IPS DF 19.7 (cell line): ENCODE measurements at places on chromosomes 6 and 20.

GRCh38 chr6:30350524-30350923 lies 5.6 kb downstream of the RPP21 start:
- DNase-seq: no peak

GRCh38 chr20:15395457-15395856 lies 1058.0 kb upstream of the FLRT3 start:
- no peak for DNase-seq

DNA sequence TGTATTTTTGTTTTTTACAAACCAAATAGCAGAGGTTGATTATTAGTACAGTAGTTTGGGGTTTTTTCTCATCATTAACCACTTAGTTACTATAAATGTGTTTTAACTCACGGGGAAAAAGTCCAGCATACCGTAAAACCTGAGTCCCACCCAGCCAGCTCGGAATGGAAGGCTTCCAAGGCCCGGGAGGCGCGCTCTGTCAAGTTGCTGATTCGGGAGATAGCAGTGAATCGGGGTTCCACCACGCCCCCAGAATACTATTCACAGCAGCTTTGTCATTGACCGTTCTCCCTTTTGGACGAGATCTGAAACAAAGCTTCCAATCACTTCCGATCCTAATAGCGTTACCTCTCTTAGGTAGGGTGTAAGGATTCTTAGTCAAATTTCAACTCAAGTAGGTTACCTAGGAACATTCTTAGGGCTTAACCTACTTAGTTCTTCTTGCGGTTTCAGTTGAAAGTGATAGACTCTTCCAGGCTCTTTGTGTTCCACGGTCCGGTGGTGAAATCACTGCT lies 232.8 kb upstream of the QKI start:
- no peak for DNase-seq

DNA sequence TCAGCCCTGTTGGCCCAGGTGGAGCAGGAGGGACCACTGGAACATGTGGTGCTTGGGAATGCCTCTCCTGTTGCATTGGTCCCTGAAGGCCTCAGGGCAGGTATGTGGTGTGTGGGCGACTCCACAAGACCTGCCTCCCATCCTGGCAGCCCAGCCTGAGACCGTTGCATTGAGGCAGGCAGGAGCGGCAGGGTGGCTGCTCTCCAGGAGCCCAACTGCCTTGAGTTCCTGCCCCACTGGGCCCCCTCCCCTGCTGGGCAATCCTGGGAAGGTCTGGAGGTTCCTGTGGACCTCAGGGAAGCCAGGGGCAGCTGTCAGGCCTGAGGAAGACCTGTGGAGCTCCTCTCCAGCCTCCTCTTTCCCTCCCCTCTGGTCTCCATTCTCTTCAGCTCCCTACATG lies 19.8 kb downstream of the MAVS start:
- DNase-seq: no peak

DNA sequence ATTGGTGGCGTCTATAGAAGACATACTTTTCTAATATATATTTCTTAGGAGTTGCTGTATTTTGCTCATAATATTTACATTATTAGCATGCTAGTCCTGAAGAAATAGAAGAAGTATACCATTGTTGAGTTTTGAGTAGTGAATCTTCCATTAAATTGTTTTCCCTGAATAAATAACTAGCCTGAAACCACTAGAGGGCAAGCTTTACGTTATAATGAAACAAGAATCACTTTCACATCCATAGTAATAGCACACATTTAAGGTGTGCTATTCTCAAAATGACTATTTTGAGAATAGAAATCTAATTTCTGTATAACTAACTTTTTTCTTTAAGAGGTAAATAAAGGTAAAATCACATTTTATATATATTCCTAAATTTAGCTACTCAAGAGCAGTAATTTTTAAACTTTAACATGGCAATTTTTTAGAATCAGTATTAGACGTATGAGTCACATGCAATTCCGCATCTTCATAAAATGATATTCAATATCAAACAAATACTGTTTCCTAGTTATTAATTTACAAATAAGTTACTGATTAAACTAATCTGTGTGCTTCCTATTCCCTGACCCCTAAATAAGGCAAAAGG lies 213.2 kb upstream of the MANEA start:
- DNase-seq: no peak

- DNase-seq: no peak
Measured at GRCh38 chr6:107763946-107764345, 60.2 kb downstream of the SCML4 start.

DNA sequence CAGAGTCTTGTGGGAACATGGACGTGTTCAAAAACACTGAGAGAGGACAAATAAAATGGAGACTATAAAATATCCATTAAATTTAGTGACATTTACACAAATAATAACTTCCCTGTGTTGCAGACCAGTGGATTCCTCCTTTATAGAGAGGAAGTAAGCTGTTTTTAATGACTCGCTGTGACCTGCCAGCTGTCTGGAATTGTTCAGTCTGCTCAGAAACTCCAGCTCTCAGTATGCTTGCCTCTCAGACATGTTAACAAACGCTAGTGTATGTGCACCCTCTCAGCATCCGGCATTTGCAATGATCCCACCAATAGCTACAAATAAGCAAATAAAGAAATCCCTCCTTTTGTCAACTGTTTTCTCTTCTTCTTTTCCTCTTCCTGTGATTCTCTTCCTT lies 158.0 kb upstream of the TCF21 start:
- DNase-seq: no peak

DNA sequence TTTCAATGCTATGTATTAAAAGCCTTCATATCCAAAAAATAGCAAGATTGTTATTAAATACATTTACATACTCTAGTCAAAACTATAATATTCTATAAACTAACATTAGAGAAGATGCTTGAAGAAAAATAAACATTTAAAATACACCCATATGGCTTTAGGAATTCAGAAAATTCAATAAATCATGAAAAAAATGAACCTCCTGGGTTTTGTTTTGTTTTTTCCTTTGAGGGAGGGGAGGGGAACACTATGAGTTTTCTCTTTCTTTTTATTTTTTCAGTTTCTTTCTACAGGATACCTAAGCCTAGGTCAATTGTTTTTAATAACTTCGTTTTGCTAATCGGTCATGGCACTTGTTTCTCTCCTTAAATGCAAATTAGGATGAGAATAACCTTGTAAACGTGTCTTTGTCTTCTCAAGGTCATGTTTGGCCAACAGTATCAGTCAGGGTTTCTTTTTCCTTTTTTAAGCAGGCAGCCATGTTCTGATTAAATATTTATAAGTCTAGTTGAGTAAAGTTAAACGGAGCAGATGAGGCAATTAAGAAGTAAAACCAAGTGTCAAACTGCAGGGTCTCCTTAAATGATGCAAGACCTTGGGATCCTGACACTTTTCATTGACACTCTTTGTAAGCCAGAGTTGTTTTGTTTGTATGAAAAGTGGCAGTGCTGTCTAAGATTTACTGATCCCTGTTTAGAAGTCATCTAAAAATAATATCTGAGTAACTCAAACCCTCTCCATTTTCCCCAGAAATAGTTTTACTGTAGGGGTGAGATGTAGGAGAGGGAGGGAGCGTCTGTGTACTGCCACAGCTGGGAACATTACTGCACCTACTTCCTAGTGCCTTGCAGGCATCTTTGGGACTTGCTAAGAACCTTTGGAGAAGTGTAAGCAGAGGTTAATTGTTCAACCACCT lies 392.3 kb downstream of the PLCB1 start:
- DNase-seq: no peak

DNA sequence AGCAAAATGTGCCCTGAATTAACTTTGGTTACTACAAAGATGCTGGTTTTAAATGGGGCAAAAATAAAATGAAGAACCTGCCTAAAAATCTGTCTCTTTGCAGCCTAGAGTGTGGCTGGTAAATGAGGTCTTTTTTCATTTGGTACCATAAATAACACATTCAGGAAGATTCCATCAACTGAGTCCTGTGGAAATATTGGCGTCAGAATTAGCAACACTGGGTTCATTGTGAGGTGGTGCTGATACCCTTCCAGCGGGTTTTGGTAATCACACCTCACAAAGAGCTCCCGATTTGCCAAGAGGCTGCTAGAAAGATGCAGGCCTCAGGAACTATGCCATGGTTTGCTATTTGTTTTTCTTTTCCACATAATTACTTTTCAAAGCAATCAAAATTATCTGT lies 55.3 kb downstream of the FAM50B start:
- DNase-seq: no peak

DNA sequence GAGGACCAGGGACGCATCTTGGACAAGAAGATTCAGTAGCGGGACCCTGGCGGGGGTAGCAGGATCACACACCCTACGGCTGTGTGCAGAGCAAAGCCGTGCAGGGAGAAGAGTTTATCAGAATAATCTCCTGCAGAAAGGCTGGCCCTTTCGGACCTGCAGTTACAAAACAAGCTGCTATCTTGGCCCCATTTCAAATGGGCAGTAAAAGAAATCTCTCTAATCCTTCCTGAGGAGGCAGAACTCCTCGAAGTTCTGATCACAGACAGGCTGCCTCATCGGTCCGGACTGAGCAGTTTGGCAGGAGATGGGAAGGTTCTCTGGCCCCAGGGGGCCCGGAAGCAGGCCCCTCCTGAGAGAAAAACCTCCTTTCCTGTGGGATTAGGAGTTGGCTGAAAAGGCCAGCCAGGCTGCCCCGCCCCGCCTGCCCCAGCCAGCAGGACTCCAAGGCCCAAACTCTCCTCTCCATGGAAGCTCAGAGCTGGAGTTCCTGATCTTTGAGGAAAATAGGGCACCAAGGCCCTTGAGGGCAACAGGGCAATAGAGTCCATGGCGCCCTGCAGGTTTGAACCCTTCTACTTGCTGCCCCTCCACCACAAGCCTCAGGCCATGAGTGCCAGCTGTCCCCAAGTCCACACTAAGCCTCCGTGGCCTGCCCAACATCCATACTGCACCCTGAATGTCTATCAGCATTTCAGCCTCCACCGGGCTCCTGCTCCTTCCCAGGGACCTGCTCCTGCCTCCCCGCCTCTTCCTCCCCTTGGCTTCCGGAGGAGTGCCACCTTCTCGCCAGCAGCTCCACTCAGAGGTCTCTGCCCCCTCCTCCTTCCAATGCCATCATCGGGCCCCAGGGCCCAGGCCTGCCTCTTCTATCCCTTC lies 141.3 kb downstream of the PREX1 start:
- no peak for DNase-seq

DNA sequence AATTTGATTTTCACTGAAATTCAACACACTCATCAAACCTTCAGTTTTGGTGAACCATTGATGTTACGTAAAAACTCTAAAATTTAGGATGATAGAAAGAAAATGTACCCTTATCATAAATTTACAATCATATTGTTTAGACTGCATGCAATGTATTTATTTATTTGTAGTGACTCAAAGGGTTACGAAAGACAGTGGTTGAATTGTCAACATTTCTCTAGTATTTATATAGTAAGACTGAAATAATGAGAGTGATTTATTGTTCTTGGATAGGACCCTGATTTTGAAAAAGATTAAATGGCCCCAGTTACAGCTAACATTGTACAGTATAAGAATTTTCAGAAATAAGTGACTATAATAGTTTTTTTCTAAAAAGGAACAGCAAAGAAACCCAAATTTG lies 591.5 kb downstream of the RFPL4B start:
- DNase-seq: no peak

DNA sequence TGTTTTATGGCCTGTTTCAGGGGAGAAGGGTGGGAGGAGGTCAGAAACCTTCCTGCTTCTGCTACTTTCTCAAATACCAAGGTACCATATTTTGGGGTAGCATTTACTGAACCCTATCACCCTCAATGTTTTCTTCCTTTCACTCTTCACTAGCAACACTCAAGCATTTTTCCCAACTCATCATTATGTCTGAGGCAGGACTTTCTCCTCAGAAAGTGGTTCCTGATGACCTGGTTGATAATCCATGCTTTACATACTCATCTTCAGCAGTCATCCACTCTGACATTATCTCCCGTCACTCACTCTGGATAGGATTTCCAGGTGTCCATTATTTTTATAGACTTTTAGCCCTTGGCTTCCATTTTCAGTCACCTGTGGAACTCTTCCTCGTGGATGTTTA lies 21.1 kb downstream of the ZNF292 start:
- DNase-seq: no peak

GRCh38 chr20:5211803-5212714 lies 85.3 kb downstream of the CDS2 start:
- DNase-seq: no peak

GRCh38 chr20:31864521-31865400 lies 5.6 kb downstream of the DUSP15 start:
- no peak for DNase-seq

GRCh38 chr6:28589234-28589956 lies 63.7 kb downstream of the GPX5 start:
- peak; percentile 99 for DNase-seq

GRCh38 chr20:35240811-35241293 lies 14.4 kb downstream of the MMP24 start:
- DNase-seq: no peak

DNA sequence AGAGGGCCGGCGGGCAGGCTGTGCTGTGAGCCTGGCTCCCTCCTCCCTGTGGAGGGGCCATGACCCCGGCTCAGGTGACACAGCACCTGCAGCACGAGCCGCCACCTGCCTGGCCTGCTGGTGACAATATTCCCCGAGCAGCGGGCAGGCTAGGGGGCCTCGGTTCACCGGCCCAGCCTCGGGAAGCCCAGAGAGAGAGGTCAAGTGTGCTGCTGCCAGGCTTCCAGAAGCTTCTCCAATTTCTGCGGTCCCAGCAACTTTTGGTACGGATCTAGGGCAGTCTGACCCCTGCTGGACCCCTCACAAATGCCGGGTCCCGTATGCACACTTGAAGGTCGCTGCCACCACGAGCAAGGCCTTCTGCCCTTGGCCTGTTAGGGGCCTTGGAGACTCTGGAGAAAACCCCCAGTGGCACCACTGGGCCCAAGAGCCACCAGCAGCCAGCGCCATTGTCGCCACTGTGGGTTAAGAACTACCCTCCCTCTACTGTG lies 38.6 kb upstream of the NOL4L start:
- peak; percentile 15 for DNase-seq

DNA sequence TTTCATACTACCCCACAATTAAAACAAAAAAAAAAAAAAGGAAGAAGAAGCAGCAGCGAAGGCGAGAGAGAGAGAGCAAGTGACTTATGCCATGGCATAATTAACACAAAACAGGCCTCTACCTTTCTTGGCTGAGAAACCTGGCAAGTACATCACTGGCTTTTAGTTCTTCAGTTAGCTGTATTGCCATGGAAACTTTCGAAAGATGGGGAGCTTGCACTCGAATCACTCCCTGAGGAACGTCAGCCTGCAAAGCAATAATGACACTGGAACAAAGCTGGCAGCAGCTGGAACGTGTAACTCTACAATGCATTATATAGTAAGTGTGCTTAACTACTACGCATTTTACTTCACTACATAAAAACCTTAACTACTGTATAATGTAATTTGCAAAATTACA lies 126.1 kb downstream of the ARHGAP18 start:
- DNase-seq: no peak
